ENCODE measurements at places on chromosomes 16 and 17.

- DNase-seq = no peak
These were observed 4.6 kb downstream of the SLC12A4 start for GRCh38 chr16:67963662-67964321.

GRCh38 chr17:34374457-34374856 is 11.4 kb upstream of the CCL1 start:
- DNase-seq = peak; percentile 89

DNA sequence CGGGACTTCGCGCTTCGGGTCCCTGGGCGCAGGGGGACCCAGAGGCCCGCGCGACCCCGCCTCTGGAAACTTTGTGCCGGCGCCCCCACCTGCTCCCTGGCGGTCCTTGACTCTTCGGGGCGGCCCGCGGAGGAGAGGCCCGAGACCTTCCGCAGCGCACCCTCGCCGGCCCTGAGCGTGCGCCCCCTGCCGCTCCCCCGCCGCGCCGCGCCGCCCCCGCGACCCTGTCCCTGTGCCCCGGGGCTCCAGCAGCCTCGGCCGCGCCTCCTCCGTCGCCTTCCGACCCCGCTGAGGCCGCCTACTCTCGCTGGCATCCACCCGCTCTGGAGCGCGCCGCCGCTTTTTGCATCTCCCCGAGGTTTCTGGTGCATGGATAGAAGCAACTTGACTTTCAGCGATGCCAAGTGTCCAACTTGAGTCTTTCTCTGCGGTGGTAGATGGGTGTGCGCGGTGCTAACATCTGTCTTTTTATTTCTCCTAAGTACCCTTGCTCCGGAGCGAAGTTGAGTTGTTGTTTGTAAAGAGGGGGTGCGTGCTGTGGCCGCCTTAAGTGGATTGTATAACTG is 414 bp downstream of the DUSP14 start:
- DNase-seq = peak; percentile 63

- DNase-seq = no peak
These were observed 663 bp upstream of the GINS2 start for GRCh38 chr16:85689285-85689949.

DNA sequence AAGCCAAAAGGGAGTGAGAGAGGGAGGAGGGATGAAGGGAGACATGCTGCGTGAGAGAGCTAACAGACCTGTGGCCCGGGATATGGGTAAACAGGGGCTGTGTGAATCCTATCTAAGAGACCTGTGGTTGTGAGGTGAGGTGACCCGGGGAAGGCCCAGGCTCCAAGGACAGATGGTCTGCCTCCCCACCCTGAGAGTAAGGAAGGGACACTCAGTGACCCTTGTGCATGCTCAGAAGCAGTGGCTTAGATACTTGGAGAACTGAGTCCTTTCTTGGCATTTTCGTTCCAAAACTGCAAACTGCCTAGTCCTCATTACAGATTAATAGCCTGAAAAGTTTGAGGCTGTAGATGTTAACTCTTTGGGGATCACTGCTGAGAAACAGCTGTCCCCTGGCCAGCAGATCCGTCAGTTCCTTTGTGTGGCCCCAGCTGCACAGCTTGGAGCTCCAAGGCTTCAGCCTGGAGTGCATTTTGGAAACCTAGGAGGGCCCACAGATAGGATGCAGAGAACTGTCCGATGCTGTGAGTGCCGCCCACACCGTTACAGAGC is 121.6 kb downstream of the SMG6 start:
- DNase-seq = no peak

GRCh38 chr17:55478971-55479370 is 32.3 kb downstream of the SMIM36 start:
- DNase-seq = no peak

- no peak for DNase-seq
These were observed 10.3 kb upstream of the PVALEF start for GRCh38 chr17:81154961-81155360.

DNA sequence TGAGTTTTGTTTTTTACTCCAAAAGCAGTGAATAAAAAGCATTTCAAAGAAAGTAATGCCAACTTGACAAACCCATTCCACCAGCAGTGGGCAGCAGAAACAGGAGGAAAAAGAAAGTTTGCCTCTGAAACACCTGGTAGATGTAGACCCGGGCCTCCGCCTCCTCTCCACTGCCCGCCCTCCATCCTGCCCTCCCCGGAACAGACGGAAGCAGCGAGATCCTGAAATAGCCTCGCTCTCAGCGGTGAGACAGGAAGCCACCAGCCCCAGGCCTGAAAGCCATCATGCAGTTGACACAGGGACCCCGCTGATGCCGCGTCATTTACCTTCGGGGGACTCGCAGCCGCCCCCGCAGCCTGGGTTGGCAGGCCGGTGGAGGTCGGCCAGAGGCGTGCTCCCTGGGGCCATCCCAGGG is 67.8 kb downstream of the C16orf78 start:
- DNase-seq = no peak

GRCh38 chr17:4744999-4745969 is 5.6 kb upstream of the CXCL16 start:
- no peak for DNase-seq

DNA sequence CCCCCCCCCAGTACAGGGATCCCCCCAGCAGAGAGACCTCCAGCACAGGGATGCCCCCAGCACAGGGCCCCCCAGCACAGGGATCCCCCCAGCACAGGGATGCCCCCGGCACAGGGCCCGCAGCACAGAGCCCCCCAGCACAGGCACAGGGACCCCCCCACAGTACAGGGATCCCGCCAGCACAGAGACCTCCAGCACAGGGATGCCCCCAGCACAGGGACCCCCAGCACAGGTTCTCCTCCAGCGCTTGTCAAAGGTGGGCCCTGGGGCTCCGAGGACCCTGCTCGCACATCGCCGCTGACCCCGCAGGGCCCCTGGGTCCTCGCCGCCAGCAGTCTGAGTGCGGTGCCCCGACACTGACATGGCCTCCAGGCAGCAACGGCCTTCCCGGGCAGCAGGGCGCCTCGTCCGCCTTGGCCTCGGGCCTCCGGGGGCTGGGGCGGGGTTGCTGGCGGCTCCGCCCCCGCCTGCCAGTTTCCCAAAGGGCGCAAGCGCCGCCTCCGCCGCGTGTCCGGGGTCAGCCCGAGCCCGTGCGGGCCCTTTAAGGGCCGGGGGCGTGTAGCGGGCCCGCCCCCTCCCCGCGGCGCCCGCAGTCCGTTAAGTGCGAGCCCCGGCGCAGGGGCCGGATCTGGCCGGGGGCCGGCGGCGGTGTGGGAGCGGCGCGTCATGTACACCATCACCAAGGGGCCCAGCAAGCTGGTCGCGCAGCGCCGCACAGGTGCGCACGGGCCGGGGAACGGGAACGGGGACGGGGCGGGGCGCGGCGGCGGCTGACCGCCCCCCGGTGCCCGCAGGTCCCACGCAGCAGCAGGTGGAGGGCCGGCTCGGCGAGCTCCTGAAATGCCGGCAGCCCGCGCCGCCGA is at the start of gene MCRIP2:
MCRIP2 (plus strand) TSS at position 503 of the 863 bp plus-strand sequence; CDS start at position 667, 164 bp downstream.
- peak; percentile 13 for DNase-seq

GRCh38 chr17:66357037-66357436 is 54.6 kb downstream of the PRKCA start:
- no peak for DNase-seq

- DNase-seq = no peak
These were observed 94.2 kb upstream of the LHX1 start for GRCh38 chr17:36842963-36843558.

- no peak for DNase-seq
These were observed 192.3 kb downstream of the SHISA9 start for GRCh38 chr16:13093661-13094060.

- DNase-seq = no peak
These were observed 55.5 kb upstream of the DLX4 start for GRCh38 chr17:49913226-49914095.

DNA sequence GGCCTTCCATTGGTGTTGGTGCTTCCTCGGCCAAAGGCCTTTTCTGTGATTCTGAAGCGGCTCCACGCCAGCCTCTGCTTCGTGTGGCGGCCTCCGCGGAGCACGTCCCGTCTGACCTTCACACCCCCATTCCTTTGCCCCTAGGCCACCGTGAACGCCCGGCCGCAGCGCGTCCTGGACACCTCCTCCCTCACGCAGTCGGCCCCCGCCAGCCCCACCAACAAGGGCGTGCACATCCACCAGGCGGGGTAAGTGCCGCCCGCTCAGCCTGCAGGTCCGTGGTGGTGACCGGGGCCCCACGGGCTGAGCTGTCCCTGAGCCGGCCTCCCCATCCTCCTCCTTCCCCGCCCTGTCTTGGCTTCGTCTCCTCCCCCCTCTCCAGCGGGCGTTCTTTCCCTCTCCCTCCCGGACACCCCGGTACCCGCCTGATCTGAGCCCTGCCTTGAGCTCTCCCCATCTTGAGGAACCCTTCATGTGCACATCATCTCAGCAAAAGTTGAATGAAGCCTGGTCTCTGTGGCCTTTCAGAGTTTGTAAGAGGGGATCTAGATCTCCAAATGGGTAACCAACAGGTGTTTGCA is 69.0 kb upstream of the CHMP6 start:
- no peak for DNase-seq

DNA sequence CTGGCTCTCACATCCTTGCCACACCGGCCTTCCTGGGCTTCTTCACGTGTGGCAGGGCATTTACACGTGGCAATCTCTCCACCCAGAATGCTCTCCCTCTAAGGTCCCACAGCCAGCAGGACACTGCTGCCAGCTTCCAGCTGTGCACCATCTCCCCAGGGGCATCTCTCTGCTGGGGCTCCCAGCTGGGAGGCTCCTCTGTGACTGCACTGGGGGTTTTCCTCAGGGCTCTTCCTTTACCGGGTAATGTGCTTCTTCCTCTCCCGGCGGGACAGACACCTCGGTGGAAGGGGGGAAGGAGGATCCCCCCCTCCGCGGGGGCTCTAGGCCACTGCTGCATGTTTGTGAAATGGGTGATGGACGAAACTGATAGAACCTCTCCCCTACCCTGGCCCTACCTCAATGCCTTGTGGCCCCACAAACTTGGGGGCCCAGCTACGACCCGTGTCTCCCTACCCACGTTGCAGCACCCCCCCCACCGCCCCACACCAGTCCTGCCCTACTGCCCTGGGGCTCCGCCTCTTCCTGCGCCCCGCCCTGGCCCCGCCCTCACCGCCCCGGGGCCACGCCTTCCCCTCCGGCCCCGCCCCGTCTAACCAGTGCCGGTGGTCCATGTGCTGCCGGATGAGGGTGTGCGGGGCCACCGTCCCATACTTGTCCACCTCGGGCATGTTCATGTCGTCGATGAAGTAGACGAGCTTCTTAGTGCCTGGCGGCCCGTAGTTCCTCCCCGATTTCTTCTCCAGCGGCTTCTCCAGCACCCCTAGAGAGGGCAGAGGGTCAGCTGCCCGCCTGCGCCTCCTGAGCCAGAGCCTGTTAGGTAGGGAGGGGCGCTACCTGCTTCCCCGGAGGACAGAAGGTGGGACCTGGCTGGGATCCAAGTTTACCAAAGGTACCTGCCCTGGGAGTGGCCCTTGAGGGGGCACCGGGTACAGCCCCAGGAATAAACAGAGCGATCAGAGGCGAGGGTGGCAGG is 92.6 kb downstream of the DNAH17 start:
- no peak for DNase-seq

DNA sequence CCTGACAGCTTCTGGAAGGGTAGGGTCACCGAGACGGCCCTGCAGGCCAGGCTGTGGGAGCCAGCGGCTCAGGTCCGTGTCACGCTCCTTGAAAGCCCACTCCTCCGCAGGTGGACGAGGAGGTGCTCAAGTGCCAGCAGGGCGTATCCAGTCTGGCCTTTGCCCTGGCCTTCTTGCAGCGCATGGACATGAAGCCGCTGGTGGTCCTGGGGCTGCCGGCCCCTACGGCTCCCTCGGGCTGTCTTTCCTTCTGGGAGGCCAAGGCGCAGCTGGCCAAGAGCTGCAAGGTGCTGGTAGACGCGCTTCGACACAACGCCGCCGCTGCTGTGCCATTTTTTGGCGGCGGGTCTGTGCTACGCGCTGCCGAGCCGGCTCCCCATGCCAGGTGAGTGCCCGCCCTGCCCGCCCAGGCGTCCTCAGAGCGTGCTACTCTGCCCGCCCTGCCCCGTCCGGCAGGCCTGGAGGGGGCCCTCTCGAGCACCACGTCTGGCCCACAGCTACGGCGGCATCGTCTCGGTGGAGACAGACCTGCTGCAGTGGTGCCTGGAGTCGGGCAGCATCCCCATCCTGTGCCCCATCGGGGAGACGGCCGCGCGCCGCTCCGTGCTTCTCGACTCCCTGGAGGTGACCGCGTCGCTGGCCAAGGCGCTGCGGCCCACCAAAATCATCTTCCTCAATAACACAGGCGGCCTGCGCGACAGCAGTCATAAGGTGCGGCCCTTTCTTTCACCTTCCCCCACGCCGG is 1.3 kb downstream of the NAGS start:
- peak; percentile 47 for DNase-seq

- no peak for DNase-seq
These were observed 63.8 kb downstream of the GSG1L start for GRCh38 chr16:27999687-28000086.

- DNase-seq = no peak
These were observed 22.7 kb downstream of the NQO1 start for GRCh38 chr16:69703638-69704037.

DNA sequence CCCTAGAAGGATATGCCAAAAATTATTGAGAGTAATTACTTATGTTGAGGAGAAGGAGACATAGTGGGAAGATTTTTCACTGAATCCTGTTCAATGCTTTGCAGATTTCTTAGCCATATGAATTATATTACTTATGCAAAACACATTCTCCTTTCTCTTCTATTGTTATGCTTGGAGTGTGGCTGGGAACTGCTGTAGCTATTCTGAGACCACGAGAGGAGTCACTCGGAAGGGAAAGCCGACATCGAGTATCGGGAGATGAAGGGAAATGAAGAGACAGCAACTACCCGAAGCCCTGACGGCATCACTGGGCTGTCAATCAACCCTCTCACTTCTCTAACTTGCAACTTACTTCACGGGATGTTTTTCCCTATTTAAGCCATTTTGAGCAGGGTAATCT is 39.6 kb downstream of the STX8 start:
- DNase-seq = no peak

DNA sequence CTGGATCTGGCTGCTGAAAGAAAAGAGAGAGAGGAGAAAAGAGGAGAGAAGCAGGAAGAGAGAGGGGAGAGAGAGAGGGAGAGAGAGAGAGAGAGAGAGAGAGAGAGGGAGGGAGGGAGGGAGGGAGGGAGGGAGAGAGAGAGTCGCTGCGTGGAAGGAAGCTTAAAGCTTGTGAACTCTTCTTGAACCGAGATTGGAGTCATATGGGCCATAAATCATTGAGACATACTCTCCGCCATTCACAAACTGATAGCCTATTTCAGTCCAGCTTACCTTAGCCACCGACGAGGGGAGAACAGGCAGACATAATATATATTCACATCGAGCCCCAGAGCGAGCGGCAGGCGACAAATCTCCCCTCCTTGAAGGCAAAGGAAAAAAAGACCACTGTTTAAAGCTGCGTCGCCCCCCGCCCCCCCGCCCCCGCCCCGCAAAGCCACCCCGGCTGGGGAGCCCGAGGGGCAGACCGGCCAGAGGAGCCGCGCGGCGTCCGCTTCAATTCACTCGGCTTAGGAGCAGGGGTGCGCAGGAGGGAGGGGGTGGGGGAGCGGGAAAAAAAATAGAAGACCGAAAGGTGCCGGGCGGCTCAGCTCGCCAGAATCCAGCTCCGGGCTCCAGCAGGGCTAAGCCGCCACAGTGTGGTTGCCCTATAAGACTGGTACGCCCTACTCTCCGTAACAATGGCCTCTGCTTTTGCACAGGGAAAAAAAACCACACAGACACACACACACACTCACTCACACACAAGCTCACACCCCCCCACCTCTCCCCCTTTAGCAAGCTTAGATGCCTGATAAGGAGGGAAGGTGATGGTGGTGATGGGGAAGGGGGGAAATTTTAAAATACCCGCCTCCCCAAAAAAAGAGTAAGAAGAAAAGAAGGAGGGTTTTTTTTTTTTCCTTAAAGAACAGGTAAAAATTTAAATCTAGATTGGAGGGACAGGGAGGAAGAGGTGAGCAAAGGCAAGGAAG is 10.6 kb upstream of the HOXB2 start:
- peak; percentile 56 for DNase-seq

Data from NCI-H1105 (cell line).